ENCODE measurements at places on chromosomes 11 and 22.

- DNase-seq = peak; percentile 11
Measured at GRCh38 chr22:32476281-32477195, 1.9 kb downstream of the FBXO7 start.

DNA sequence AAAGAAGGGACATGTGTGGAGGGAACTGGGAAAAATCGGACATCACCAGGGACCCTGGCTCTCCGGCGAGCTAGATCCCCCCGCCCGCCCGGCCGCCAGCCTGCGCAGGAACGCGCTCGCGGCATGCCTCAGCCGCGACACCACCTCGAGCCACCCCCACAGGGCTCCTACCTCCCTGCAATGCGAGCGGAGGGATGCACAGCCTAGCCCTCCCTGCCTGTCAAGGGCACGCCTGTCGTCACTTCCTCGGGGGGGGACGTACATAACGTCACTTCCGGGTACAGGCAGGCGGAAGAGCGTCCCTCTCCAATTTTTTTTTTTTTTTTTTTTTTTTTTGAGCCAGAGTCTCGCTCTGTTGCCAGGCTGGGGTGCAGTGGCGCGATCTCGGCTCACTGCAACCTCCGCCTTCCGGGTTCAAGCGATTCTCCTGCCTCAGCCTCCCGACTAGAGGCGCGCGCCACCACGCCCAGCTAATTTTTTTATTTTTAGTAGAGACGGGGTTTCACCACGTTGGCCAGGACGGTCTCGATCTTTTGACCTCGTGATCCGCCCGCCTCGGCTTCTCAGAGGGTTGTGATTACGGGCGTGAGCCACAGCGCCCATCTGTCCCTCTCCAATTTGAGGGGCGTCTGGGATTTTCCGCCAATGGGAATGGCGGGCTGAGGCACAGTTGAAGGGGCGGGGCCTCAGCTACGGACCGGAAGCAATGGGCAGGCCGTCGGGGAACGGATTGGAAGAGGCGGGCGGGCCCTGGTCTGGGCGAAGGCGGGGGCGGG is at the start of gene TXN2:
TXN2 (minus strand) TSS at position 248 of the 776 bp plus-strand sequence. CDS start 803 bp downstream, outside the sequence.
- peak; percentile 96 for DNase-seq

- no peak for DNase-seq
Measured at GRCh38 chr11:115612046-115612730, 108.0 kb upstream of the CADM1 start.

DNA sequence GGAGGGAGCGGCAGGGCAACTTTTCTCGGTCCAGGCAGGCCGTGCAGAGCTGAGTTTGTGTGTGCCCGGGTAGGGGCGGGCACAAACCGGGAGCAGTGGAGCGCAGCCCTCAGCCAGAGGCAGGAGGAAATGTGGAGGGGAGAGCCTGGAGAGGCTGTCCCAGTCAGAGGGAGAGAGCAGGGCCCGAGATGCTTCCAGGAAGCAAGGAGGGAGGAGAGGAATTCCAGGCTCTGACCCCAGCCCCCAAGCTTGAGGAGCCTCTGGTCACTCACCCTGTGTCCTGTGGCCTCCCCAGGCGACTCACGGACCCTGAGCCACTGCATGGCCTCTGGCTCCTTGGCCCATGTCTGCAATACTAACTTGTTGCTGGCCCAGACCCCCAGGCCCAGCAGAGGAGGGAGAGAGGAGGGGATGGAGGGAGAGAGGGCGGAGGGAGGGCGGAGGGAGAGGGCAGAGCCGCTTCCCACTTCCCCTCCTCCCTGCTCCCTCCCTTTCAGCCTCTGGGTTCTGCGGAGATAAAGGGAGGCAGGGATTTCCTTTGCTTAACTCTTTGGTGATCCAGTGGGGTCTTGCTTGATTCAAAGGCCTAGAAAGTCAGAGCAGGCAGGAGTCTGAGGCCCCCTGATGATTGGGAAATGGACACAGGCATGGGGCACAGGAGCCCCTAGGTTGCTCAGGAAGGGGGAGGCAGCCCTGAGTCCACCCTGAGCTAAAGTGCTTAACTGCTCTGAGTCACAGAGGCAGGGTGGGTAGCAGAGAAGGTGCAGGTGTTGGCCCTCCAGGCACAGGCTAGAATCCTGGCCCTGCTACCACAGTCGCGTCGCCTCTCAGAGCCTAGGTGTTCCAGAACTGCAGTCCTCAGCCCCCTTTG is at the start of gene C1QTNF6:
C1QTNF6 (minus strand) TSS at position 357 of the 871 bp plus-strand sequence; CDS start at position 323, 34 bp downstream.
- DNase-seq = no peak

GRCh38 chr22:33038836-33039235 is 19.3 kb downstream of the SYN3 start:
- no peak for DNase-seq

- no peak for DNase-seq
Measured at GRCh38 chr22:23075525-23076216, 5.4 kb downstream of the GNAZ start.

DNA sequence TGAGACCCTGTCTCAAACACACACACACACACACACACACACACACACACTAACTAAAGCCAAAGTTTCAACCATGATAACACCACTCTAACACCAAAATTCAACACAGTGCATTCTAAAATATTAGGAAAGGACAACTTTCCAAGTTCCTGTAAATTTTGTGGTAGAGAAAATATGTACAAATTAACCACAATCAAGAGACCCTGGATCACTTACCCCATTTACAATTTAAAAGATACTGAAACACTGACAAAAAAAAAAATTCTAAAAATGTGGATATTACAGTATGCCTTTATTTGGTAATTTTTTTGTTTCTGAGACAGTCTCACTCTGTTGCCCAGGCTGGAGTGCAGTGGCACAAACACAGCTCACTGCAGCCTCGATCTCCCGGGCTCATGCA is 9.7 kb downstream of the MRTFA start:
- DNase-seq = no peak

DNA sequence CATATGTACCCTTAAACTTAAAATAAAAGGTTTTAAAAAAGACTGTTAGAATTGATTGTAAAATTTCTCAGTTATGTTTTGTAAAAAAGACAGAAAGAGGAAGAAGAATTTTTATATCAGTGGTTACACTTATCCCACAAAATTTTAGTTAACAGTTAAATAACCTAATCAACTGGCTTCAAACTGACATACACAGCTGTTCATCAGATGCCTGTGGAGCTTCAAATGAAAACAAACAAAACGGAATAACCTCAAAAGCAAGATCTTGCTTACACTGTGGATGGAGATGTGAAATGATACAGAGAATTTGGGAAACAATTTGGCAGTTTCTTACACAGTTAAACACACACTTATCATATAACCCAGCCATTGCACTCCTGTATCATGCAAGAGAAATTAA is 521.0 kb downstream of the ETS1 start:
- DNase-seq = no peak

DNA sequence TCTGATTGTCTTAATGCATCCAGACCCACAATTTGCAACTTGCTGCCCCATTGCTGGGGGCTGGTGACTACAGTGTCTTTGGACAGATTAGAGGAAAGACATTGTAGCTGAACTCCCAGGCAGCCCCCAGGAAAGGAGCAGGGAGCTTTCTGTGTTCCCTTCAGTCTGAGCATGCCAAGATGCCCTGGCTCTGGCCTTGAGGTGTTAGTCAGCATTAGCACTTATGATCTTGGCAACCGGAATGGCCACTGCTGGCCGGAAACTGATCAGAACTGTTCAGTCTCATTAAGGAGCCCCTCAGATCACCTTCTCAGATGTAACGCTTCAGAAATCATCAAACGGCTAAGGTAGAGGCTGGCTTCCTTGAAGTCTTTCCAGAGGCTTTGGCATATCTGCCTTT is 195.2 kb downstream of the NAV2 start:
- no peak for DNase-seq

DNA sequence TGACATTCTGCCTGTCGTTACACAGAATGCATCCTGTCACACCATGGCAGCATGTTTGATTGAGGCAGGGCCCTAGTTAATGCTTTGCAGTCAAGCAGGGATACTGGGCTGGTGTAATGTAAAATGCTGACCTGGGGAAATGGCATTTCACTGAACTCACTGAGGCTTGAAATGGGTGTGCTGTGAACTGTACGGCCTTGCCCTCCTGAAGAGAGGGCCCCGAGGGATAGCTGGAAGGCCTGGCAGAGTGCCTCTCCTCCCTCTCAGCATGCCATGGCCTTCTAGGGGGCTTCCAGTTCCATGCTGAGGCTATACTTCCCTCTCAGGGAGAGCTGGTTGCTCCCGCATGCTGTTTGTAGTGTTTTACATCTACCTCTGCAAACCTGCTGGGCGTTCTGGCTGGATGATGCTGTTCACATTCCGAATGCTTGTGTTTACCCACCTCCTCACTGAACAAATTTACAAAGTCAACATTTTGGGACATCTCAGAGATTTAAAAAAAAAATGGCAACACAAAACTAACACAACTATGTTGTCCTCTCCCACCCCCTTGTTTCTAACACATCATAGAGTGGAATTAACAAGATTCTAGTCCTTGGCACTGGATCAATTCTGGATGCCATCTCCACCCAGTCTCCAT is 416.7 kb upstream of the CADM1 start:
- no peak for DNase-seq

DNA sequence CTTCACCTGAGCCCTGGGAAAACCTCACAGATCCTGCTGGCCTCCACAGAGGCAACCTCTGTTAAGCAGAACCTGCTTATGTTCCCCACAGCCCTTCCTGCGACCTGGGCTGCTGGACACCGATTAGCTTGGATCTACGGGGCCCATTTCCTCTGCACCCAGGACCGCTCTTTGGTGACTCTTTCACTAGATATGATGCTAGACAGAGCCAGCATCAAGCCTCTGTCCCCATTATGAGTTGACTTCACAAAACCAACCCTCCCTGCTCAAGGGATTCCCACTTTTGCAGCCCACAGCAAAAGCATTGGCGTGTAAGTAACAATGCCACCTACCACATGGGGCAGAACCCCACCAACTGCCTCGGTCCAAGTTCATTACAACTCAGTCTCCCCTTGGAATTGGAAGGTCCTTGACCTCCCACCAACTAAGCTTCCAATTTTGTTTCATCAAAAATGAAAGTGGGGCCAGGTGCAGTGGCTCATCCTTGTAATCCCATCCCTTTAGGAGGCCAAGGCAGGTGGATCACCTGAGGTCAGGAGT is 15.2 kb upstream of the TMPRSS4 start:
- DNase-seq = no peak

DNA sequence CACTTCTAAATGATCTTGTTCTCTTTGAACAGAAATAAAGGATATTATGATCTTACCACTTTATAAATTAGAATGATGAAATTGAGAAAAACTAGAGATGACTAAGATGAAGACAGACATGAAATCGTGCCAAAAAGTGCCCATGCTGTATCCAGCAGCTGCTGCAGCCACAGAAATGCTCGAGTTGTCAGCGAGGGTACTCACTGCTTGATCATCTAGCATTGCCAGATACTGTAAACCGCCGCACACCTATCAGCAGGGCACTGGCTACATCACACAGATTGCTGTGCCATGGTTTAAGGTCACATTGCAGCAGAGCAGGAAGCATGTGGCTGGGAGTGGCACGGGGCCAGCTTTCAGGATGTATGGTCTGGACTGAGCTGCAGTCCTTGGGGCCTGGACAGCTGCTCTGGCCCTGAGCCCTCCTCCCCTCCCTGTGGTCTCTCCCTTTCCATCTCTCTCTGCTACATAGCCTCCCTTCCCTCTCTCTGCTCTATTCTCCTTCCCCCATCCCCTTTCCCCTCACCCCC is 51.0 kb upstream of the SEPTIN5 start:
- peak; percentile 74 for DNase-seq

DNA sequence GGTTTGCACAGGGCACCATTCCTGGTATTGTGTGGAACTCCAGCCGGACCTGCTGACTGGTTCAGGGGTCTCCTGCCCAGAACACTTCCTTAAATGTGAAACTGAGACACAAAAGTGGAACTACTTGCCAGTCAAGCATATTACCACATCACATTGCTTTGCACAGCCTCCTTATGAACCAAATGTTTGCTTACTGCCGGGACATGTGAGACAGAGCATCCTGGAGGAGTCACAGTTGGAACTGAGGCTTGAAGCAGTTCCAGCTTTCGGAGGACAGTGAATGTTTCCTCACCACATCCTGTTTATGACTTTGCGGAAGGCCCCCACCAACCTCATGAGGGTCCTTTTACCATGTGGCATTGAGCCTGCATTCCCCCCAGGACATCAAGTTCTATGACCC is 105.8 kb upstream of the ARHGAP42 start:
- DNase-seq = peak; percentile 57

DNA sequence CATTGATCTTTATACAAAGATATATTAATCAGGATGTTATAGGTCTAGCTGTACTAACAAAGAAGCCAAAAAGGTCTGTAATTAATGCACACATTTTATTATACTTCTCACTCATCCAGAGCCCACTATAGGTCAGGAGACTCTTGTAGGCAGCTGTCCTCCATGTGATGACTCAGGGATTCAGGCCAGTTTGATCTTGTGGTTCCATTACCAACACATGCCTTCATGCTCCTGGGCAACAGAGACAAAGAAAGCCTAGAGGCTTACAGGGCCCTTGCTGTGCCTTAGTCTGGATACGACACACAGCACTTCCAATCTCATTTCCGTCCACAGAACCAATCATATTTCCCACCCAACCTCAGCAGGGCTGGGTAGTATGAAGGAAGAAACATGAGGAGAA is 150.3 kb upstream of the NCAM1 start:
- peak; percentile 9 for DNase-seq

Measured in iris pigment epithelial cell (primary cell).